CD4-positive, alpha-beta memory T cell (primary cell): ENCODE measurements at places on chromosomes 5 and 9. TPM values are rescaled to one million over a fixed set of nuclear protein-coding genes. Genes with fewer than 3 reads are reported as not detected.

CRB2 gene
- total RNA-seq = not detected

GRCh38 chr5:178651046-178651810 lies 24.4 kb upstream of the CLK4 start:
- no peaks in the 10 kb centered on the region for H3K27me3 ChIP-seq
- DNase-seq = no peak
- no peaks in the 10 kb centered on the region for H3K4me1 ChIP-seq
- H3K36me3 ChIP-seq = no peaks in the 10 kb centered on the region
- no peak overlapping the region for H3K27ac ChIP-seq
- no peak overlapping the region for H3K4me3 ChIP-seq

IL4 gene
- not detected for total RNA-seq

DNA sequence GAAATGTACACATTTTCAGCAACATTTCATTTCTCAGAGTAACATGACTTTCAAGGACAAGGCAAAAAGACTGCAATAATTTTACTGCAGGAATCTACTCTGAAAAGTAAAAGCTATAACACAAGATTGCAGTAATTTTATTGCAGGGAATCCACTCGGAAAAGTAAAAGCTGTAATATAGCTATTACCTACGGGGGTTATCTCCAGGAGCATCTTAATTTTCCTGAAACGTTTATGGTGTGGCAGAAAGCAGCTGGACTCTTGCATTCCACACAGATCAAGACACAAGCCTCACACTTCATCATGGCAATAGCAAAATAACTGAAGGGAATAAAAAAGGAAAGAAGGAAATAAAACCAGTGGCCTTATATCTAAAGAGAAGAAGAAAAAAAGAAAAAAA lies 171.2 kb downstream of the TSSK1B start:
- no peak overlapping the region for H3K27ac ChIP-seq
- H3K4me1 ChIP-seq = no peaks in the 10 kb centered on the region
- H3K36me3 ChIP-seq = no peaks in the 10 kb centered on the region
- DNase-seq = no peak
- H3K27me3 ChIP-seq = no peaks in the 10 kb centered on the region
- no peak overlapping the region for H3K4me3 ChIP-seq

DMRT2 gene
- total RNA-seq = 0.23 TPM

DNA sequence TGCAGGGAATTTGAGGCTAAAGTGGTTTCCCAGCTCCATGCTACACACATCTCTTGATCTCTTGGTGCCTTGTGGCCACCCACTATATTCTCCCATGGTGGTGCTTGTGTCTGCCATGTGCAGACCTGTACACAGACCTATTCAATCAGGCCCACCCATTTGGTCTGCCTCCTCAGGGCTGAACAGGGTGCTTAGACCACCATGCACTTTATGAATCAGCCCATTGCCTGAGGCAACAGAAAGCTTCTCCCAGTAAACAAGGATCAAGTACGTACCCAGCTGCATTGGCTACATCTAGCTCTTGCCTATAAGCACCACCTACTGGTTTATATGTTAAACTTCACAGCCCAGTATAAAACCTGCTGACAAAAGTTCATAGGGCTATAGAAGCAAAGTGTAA lies 664.3 kb upstream of the EDIL3 start:
- DNase-seq = no peak
- H3K36me3 ChIP-seq = no peaks in the 10 kb centered on the region
- no peak overlapping the region for H3K4me3 ChIP-seq
- no peaks in the 10 kb centered on the region for H3K4me1 ChIP-seq

CDC20B gene
- not detected for total RNA-seq

DNA sequence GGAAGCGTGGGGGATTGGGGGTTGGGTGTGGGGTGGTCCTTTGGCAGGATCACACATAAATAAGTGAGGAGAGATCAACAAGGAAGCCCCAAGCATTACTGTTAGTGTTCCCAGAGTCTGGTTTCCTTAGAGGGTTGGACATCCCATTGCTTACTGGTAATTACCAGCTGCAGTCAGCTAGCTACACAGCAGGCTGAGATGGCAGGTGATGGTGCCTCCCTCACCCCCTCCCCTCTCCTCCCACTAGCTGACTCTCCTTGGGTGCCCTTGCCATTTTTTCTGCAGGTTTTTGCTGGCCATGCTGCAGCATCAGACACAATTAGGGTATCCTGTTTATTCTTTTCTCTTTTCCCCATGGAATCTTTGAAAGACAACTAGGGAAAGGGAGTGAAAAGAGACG lies 107.5 kb upstream of the TLR4 start:
- no peaks in the 10 kb centered on the region for H3K27me3 ChIP-seq
- H3K4me3 ChIP-seq = no peak overlapping the region
- H3K4me1 ChIP-seq = no peaks in the 10 kb centered on the region
- no peak overlapping the region for H3K27ac ChIP-seq
- no peaks in the 10 kb centered on the region for H3K36me3 ChIP-seq
